Kidney (tissue), 22 donors: ENCODE measurements at places on chromosomes 4 and X. TPM values are rescaled to one million over a fixed set of nuclear protein-coding genes. Genes with fewer than 3 reads are reported as not detected.

The KCNIP4 gene
- 43.9 TPM for total RNA-seq

The TMEM31 gene
- total RNA-seq = 0.38 TPM

The TENM3 gene
- 6.8 TPM for total RNA-seq

The PDHA2 gene
- not detected for total RNA-seq

The PHEX gene
- 0.25 TPM for total RNA-seq

The SLC25A4 gene
- 41.2 TPM for total RNA-seq

The CDX4 gene
- not detected for total RNA-seq

The SLC26A1 gene
- 2.9 TPM for total RNA-seq
